ENCODE measurements at places on chromosomes 11 and 22.

GRCh38 chr22:30841273-30841672, 127.3 kb downstream of the MORC2 start:
- DNase-seq = no peak

GRCh38 chr11:117805045-117805444, 8.0 kb upstream of the DSCAML1 start:
- no peak for DNase-seq

DNA sequence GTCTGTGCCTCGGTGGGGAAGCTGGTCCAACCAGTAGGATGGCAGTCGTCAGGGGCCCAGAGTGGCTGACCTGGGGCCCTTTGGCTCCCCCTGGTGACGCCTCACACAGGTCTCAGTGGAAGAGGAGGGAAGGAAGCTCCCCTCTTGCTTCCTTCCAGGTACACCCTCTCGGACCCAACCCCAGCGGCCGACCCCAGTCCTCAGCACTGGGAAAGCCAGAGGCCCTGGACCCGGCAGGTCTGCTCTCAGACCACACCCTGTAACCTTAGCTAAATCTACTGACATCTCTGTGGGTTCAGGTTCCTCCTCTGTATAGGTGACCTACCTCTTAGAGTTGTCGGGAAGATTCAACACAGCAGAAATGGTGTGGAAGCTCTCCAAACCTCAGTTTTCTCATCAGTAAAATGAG, 3.4 kb upstream of the SCUBE1 start:
- DNase-seq = peak; percentile 51

GRCh38 chr22:44625981-44626687, 75.9 kb upstream of the PRR5 start:
- DNase-seq = peak; percentile 69

DNA sequence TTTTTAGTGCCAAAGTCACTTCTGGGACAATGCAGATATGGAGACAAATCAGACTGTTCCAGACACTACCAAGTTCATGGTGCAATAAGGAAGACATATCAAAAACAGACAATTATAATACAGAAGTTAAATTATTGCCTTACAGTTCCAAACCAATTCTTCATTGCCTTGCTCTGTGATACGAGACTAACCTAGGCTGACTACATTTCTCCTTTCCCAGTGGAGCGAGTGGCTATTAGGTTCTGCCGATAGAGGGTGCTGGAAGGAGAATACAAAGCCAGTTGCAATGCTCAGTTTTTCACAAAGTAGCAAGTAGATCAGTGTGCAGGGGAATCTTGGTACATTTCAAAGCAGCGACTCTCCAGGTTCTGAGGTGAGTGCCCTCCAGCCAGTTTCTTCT, 67.8 kb downstream of the FAM168A start:
- no peak for DNase-seq

DNA sequence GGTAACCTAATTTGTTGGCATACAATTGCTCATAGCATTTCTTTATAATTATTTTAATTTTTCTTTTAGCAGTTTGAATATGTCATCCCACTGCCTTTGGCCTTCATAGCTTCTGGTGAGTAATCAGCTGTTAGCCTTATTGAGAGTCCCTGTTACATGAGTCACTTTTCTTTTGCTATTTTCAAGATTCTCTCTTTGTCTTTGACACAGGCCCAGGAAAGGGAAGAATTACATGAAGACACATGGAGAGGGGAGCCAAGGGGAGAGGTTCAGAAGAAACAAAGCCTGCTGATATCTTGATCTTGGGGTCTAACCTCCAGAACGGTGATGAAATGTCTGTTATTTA, 418.2 kb downstream of the METTL15 start:
- DNase-seq = no peak

DNA sequence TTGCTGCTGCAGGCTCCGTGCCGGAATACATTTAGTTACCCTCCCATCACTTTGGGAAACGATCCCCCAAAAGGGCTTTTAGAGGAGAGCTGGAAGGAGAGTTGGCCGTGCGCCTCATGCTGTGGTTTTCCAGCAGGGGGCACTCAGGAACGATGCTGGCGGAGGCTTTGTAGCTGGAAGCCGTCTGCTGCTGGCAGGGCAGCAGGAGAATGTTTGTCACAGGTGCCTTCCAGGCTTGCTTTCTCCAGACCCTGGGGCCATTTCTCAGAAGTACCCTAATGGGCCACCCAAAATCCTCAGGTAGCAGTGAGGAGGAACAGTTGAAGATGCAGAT, 30.0 kb upstream of the CABP7 start:
- peak; percentile 54 for DNase-seq

DNA sequence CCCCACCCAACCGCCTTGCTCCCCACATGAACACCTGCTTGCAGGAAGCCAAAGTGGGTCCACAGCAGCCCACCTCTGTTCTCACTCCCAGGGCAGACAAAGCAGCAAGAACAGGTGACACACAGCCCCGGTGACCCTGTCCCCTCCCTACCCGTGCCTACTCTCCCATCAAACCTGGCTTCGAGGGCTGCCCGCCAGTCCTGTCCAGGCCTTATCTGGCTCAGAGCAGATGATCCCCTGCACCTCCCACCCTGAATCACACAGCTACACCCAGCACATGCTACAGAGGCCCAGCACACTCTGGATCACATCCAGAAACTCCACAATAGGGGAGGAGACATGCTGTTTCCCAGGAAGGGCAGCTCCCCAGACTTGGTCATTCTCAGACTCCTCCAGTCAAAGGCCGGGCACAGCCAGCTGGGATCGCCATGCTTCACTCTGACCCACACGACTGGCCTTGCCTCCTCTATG, 6.2 kb upstream of the RGL4 start:
- DNase-seq = no peak

DNA sequence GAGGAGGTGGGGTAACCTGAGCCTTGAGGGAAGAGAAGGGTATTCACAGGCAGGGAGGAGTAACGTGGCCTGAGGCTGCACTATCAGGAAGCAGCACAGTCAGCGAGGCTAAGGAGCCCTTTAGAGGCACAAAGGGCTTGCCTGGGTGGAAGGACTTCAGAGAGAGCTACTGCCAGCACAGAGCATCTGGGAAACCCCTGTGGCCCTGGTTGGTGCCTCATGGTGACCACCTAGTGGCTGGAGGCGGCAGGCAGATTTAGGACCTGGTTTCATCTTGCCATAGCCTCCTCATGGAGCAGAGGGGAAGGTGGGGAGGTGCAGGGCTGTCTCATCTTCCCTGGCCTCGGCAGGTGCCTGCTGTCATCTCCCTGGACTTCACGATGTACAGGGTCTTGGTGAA, 64.5 kb downstream of the MPPED1 start:
- DNase-seq = no peak

DNA sequence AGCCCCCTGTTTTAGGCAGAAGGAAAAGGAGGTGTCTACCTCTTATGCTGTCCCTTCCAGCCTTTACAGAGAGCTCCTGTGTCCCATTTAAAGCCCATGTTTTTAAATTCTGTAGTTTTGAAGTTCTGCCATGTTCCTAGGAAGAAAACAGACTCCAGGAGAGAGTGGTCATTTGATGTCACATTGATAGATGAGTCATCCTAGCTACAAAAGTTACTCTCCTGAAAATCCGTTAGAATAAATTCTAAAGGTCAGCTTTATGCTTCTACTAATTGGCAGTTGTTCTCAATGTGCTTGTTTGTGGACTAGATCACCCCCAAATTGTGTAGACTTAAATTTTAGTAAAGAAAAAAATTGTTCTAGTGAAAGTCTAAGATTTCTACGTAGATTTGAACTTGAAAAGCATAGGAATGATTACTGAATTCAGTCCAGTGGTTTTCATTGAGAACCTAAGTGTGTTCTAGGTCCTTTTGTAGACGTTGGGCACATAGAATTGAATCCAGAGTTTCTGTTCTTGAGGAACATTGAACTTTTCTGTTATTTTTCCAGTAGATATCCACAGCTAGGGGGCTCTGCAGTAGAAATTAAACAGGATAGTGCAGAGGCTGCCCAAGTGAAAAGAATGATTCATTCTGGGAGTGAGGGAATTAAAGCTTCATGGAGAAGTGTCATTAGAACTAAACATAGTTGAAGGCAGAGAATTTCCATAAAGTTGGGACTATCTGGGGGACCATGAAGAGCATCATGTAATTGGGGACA, 140.6 kb upstream of the RASSF10 start:
- no peak for DNase-seq

- no peak for DNase-seq
These were observed 92.1 kb downstream of the PKNOX2 start for GRCh38 chr11:125256541-125257189.

GRCh38 chr11:83583757-83584366, 297.7 kb upstream of the CCDC90B start:
- no peak for DNase-seq

DNA sequence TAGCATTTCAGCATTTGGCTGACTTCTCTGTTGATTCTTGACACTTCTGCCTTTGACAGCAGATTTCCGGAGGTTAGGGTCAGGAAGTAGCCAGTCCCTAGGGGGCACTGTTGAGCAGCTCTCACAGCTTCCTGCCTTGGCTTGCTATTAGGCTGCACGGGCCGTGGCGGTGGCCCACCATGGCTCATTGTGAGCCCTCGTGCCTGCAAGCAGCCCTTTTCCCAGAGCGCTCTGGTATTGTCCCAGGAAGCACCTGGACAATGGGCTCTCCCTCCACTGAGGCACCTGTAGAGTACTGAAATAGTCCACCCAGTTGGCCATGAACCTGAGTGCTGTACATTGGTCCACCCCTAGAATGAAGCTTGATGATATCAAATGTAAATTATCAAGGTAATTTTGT, 100.2 kb upstream of the GAL start:
- DNase-seq = peak; percentile 56

DNA sequence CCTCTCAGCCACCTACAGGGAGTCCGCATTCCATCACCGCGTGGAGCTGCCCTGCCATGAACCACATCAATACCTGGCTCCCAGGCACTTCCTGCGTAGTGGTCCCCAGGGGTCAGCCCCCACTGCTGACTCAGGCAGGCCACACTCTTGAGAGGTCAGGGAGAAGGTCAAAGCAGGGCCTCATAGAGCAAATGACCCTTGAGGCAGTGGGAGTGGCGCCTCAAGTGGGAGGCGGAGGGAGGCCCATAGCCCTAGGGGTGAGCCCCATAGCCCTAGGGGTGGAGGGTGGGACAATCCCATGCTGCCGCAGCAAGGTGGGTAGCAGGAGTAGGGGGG, 5.0 kb downstream of the PRDX5 start:
- DNase-seq = no peak

DNA sequence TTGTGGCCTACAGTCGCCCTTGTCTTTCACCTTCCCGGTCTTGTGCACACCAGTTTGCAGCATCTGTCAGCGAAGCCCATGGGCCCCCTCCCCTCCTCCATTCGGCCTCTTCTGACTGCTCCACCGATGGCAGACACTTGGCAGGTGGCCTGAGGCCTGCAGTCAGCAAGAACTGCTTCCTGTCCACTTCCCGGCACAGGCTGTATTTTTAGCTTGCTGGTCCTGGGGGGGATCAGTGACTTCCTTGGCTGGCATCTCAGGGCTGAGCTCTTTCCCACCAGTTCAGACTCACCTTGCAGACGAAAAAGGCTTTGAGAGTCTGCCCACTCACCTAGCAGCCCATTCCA, 106.4 kb downstream of the SYN3 start:
- no peak for DNase-seq

- peak; percentile 78 for DNase-seq
These were observed 146.2 kb upstream of the RASSF10 start for GRCh38 chr11:12862696-12863469.

GRCh38 chr11:10878408-10879214, 20.8 kb upstream of the ZBED5 start:
- peak; percentile 17 for DNase-seq

GRCh38 chr11:117332843-117333242, 5.2 kb downstream of the CEP164 start:
- no peak for DNase-seq

DNA sequence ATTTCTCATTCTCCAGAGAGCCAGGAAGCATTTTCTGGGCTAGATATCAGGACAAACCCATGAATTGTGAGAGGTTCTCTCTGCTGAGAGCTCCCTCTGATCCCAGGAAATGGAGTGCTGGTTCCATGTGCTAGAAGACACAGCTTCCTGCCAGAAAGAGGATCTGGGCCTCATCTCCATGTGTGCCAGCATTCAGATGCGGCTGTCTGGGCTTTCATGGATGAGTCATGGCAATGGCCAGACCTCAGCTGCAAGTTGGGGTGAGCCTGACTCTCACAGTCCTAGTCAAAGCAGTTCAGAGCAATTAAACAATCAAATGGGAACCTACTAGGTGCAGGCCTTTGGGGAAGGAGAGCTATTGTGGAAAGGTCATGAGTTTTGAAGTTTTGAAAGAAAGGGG, 82.3 kb upstream of the EED start:
- no peak for DNase-seq

GRCh38 chr11:132099692-132100091, 729.3 kb downstream of the NTM start:
- peak; percentile 17 for DNase-seq

- DNase-seq = no peak
These were observed 2.4 kb upstream of the TMEM132A start for GRCh38 chr11:60921777-60922335.

DNA sequence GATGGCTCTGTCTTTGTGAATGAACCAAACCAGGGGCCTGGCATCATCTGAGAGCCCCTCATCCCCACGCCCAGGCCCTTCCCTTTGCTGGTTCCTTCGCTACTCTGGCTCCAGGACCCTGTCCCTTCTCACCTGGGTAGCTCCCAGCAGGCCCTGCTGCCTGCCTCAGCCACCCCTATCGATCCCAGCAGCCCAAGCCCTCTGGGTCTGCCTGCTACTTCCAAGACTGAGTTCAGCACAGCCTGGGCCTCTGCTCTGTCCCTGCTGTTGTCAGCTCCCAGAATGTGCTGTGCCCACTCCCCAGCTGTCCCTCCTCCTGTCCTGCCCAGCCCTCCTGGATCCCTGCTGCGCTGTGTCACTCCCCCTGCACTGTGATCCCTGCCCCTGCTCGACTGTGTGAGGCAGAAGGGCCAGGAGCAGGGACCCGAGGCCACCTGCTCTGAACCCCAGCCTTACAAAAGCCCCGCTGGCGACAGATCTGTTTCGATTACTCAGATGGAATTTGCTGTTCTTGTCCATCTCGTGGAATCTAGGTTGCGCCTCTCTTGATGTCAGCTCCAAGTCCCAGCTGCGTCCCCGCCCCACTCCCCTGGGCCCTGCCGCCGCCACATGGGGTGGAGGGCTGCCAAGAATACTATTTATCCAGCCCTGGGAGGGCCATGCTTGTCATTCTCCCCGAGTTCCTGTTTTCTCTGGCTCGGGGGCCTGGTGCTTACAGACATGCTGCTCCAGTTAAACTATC, 13.0 kb downstream of the MRPL21 start:
- DNase-seq = no peak

- DNase-seq = no peak
These were observed 47.1 kb downstream of the SOX6 start for GRCh38 chr11:16309226-16309625.

- DNase-seq = no peak
These were observed 414.3 kb downstream of the TBC1D22A start for GRCh38 chr22:47176573-47177333.

GRCh38 chr11:88597387-88597786, 259.9 kb upstream of the CTSC start:
- no peak for DNase-seq

GRCh38 chr11:131917634-131918384, 547.4 kb downstream of the NTM start:
- no peak for DNase-seq

DNA sequence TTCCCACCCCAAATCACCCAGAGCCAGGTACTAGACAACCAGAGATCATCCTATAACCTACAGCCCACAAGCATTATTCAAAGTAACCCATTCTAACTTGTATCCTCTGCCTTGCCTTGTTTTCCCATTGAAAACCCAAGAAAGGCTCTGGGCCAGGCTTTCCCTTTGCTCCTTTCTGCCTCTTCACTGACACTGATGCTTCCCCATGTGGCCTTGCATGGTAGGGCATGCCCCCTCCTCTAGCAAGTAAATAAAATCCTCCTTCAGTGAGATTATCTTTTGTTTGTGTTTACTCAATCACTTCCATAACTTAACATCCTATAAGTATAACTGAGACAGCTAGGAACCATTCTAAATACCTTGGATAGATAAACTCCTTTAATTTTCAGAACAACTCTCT, 65.6 kb upstream of the FAR1 start:
- no peak for DNase-seq

Data from neuronal stem cell (in vitro differentiated cells).